HFF-Myc (cell line): ENCODE measurements at places on chromosomes 6 and 20.
A peak's percentile ranks its signal among the peaks of the same experiment; 100 is the strongest.

GRCh38 chr20:47989957-47990356, 204.7 kb upstream of the SULF2 start:
- no peak for DNase-seq

- DNase-seq = no peak
Observed at GRCh38 chr6:131164506-131164905, 29.2 kb downstream of the AKAP7 start.

GRCh38 chr6:157065366-157065765, 258.0 kb downstream of the TMEM242 start:
- no peak for DNase-seq

- DNase-seq = no peak
Observed at GRCh38 chr20:31576751-31577150, 28.3 kb upstream of the ID1 start.

GRCh38 chr6:154491567-154492470, 18.7 kb downstream of the CNKSR3 start:
- no peak for DNase-seq

GRCh38 chr20:58668901-58669286, 17.8 kb downstream of the STX16 start:
- DNase-seq = no peak

- no peak for DNase-seq
Observed at GRCh38 chr6:2116496-2116895, 128.9 kb downstream of the GMDS start.

GRCh38 chr20:3647473-3647872, 15.7 kb downstream of the GFRA4 start:
- no peak for DNase-seq

DNA sequence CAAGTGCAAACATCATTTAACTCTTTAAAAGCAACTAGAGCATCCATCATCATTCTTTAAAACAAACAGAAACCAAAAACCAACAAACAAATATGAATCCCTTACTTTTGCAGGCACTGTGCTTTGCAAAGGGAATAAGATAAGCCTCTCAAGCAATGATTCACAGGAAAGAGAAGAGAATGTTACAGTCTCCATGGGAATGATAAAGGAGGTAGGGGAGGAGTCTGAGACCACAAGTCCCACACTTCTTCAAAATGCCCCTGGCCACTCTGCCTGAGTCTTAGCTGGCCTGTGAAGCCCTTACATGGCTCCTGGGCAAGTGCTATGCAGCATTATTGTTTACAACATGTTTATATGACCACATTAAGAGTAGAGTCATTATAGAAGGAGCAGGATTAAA, 257.7 kb upstream of the MARCKS start:
- DNase-seq = no peak

- DNase-seq = no peak
Observed at GRCh38 chr6:93433592-93433991, 14.2 kb upstream of the EPHA7 start.

DNA sequence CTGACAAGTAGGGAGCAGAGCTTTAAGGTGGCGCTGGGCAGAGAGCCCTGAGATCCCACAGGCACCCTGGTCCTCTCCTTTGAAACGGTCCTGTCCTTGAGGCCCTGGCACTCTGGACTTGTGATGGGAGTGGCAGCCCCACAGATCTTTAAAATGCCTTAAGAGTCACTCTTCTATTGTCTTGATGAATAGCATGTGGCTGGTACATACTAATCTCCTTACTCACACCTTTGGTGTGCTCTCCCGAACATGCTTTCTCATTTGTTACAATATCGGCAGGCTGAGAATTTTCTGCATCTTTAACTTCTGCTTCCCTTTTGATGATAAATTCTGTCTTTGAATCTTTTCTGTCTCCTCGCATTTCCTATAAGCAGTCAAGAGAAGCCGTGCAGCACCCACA, 333.8 kb downstream of the TFAP2A start:
- DNase-seq = no peak

DNA sequence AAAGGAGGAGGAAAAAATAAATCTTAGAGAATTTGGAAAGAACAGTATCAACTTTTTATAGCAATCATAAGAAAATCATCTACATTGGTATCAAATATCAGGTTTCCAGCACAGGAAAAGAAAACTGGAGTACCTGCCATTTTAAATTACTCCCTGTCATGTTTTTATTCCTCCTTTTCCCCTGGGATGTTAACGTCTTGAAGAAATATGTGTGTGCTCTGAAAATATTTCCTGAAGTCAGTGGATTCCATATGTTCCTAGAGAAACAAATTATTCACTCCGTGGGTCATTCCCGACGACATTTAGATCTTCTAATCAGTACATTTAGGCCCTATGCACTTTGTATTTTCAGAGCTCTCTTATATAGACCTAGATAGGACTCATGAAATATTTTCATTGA, 42.0 kb upstream of the RSPO3 start:
- DNase-seq = no peak

DNA sequence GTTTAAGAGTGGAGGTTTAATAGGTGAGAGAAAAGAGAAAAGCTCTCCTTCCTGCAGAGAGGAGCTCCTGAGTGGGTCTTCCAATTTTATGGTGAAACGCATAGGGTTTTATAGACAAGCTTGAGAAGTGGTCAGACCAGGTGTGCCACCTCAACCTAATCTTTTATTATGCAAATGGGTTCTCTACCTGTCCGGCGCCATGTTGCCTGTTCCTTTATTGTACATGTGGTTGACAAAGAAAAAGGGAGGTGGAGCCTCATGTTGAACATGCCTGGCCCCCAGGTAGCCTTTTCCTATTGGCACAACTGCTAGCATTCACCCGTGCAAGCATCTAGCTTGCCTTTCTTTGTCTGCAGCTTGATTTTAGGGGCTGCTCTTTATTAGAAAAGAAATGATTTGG, 115.9 kb upstream of the F13A1 start:
- no peak for DNase-seq

- DNase-seq = no peak
Observed at GRCh38 chr6:37438930-37439329, 5.9 kb downstream of the CMTR1 start.

- DNase-seq = no peak
Observed at GRCh38 chr20:25584905-25585704, at the start of gene NINL. Gene NINL, minus strand, starts transcription at chr20:25585531. Its CDS starts 58,944 bp downstream, at chr20:25526587.

DNA sequence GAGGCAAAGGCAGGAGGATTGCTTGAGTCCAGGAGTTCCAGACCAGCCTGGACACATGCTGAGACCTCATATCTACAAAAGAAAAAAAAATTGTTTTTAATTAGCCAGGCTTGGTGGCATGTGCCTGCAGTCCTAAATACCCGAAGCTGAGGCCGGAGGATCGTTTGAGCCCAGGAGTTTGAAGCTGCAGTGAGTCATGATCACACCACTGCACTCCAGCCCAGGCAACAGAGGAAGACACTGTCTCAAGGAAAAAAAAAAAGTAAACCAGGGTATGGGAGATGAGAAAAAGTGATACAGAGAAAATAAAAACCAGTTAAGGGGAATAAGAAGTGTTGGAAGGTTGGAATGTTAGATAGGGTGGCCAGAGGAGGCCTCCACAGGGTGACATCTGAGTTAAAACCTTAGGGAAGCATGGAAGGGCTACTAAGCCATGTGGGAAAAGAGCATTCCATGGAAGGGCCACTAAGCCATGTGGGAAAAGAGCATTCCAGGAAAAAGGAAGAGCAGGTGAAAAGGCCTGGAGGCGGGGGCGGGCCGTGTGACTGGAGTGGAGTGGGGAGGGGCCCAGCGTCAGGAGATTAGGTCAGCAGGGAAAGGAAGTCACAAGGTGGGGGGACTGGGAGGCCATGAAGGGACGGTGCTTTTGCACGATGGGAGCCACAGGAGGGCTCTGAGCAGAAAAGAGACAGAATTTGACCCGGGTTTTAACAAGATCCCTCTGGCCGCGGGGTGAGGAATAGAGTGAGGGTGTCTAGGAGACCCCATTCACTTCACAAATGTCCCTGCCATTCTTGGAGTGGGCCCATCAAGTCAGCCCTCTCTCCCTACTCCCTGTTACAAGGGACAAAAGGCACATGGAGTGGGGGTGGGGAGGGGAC, 18.3 kb downstream of the CPNE5 start:
- DNase-seq = peak; percentile 37

DNA sequence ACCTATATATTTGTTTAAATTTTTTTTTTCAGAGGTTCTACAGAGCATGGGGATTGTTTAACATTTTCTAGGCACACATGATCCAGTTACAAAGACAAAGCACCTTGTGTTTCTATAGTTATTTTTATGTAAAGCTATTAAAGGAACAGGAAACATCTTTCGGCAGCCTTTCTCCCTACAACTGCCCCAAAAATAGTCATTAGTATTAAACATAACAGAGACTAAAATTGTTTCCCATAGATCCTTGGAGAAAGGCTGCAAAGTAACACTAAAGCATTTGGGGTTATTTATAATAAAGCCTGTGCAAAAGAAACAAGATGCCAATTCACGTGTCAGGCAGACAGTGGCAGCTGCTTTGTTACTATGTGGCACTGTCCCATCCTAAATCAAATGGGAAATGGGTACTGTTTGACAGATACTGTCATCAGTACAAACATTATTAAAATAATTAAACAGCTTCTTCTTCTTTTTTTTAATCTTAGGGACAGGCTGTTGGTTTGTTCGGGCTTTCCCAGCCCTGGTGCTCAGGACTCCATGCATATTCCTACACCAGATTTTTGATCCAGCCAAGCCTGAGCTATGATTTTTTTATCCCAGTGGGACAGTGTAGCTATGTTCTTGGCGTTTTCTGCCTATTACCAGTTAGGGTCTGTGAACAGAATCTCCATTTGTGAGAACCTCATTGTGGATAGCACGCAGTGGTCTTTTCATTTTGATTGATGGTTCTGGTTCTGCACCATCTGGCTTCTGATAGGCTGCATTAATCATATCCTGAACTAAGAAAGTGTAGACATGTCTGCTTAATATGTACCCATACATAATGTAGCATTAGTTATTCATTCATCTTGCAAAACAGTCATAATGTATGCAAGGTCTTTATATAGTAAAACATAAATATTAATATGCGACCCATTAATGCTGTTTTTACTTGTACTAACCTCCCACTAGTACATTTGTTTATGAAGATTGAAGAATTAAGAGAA, 460.4 kb upstream of the SOX4 start:
- no peak for DNase-seq

GRCh38 chr6:90364286-90364685, 67.6 kb upstream of the BACH2 start:
- no peak for DNase-seq

DNA sequence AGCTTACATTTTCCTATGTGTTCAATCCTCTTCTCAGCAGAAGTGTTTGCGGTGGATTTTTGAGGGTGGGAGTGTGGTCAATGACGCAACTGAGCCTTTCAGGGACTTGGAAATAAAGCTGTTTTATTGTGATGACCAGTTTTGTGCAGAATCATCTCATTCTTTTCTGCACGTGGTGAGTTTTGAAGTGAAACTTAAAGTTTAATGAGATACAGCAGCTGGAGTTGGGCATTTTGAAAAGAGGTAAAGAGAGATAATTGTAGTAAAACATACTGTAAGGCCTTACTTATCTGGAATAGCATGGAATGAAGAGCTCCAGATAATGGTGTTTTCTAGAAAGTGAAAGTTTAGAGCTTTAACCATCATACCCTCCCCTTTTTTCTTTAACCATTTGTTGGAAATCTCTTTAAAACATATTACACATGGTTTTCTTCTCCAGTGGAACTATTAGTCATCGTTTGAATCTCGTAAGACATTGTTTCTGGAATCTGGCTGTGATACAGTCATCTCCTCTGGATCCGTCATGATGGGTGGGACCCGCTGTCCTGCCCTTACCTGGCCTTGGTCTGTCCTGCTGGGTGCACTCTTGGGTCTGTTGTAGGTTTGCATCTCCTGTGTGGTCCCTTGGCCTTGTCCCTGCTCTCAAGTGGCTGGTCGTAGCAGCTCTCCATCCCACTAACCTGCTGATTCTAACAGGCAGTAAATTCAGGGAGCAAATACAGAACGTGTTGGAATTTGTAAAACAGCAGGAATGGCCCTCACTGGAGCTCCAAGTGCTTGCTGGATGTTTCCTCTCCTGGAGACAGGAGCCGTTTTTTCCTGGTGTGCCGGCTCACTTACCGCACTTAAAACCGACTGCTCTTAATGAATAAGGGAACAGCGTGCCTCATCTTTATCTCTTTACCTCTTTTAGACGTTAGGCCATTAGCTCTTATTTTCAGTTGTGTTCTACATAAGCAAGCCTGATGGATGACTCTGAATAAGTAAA, 29.8 kb downstream of the UST start:
- no peak for DNase-seq

DNA sequence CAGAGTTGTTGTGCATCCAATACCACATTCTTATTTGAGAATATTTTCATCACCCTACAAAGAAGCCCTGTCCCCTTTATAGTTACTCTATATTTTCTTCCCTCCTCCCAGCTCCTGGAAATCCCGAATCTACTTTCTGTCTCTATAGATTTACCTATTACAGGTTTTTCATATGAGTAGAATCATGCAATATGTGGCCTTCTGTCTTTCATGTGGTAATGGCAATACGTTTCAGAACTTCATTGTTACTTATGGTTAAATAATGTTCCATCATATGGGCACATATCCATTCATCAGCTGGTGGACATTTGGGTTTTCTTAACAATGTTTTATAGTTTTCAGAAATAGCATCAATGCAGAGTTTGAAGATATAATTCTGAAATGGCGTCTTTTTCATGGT, 17.1 kb downstream of the GINS1 start:
- DNase-seq = no peak

GRCh38 chr6:1619673-1620503, 10.2 kb downstream of the FOXC1 start:
- DNase-seq = no peak

DNA sequence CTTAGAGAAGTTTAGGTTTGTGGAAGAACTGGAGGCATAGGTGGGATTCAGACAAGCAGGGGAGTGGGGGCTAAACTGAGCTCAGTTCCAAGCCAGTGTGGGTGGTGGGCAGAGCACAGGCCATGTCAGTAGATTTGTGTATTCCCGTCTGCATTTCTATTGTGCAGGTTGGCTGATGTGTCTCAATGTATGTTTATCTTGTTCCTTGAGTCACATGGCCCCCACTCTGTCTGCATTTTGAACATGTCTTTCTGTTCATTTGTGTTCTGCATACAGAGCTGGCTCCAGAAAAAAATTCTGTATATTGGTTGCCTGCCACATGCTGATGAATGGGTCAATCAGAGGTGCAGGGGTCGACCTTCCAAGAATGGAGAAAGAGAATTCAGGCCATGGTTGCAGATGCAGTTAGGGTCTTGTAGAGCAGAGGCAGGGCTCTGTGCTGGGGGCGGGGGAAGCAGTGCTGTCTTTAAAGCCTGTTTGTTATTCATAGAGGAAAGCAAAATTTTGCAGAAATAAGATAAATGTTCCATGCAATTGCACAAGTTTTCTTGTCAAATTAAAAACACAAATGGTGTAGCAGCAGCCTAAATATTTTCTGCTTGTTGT, 166.7 kb downstream of the CDH26 start:
- no peak for DNase-seq

- DNase-seq = no peak
Observed at GRCh38 chr6:162442687-162443086, 284.9 kb downstream of the PRKN start.

DNA sequence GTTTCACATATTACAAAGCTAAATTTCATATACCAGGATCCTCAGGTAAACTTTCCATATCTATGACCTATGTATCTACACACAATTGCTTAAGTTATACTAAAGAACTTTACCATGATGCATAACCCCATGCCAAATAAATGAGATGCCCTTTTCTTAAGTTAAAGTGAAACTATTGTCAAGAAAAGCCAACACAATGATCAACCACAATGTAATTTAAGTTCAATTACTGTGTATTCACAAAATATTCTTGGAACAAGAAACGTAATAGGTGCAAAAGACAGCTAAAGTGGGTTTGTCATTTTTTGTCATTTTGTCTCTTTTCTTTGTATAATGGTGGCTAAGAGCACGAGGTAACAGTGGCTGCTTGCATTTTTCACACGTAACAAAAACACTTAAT, 158.0 kb upstream of the SHLD1 start:
- no peak for DNase-seq

- DNase-seq = no peak
Observed at GRCh38 chr20:12623870-12624269, 384.9 kb upstream of the SPTLC3 start.
